ENCODE measurements at places on chromosomes 5 and 9.

GRCh38 chr5:12284604-12285003 lies 380.4 kb upstream of the CTNND2 start:
- DNase-seq: no peak

- DNase-seq: no peak
Measured at GRCh38 chr5:176817841-176818377, 7.5 kb downstream of the UNC5A start.

- DNase-seq: no peak
Measured at GRCh38 chr5:150579462-150580400, 60.7 kb upstream of the SYNPO start.

DNA sequence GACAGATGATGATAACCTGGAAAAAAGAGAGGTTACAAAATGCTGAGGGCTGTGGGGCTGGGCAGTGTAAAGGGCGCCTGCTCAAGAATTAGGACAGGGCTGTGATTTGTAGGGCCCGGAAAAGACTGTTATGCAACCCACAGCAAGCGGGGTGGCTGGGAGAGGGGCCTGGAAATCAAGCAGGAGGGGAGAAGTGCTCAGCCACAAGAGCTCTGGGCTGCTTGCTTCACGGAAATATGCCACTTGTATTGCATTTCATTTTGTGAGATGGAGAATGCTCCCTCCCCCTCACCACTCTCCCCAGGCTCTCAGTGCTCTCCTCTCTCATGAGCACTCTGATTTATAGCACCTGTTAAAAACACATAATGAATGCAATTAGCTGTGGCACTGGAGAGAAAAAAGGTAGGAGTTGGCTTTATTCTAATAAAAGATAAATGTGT lies 8.4 kb upstream of the HAND1 start:
- no peak for DNase-seq

DNA sequence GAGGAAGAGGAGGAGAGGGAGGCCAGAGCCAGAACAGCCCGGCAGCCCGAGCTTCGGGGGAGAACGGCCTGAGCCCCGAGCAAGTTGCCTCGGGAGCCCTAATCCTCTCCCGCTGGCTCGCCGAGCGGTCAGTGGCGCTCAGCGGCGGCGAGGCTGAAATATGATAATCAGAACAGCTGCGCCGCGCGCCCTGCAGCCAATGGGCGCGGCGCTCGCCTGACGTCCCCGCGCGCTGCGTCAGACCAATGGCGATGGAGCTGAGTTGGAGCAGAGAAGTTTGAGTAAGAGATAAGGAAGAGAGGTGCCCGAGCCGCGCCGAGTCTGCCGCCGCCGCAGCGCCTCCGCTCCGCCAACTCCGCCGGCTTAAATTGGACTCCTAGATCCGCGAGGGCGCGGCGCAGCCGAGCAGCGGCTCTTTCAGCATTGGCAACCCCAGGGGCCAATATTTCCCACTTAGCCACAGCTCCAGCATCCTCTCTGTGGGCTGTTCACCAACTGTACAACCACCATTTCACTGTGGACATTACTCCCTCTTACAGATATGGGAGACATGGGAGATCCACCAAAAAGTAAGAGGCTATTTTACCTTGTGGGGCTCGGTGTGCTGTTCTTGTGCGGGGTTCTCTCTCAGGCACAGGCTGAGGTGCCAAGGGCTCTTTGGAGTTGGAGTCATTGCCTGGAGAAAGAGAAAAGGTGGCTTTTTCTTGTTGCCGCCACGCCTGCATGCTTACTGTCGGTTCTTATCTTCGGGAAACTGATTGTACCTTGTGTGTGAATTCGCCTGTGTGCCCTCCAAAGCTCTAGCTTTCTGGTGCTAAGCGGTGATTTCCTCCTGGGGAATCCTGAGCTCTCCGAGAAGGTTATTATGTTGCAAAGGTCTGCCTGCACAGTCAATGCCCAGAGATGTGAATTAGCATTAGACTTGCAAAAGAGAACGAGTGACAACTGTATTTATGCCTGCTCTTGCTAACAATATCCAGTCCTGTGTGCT lies at the start of gene ISL1:
Gene ISL1 (plus strand): TSS at position 318 of the 991 bp plus-strand sequence. CDS start 224 bp downstream, at position 542.
- no peak for DNase-seq

DNA sequence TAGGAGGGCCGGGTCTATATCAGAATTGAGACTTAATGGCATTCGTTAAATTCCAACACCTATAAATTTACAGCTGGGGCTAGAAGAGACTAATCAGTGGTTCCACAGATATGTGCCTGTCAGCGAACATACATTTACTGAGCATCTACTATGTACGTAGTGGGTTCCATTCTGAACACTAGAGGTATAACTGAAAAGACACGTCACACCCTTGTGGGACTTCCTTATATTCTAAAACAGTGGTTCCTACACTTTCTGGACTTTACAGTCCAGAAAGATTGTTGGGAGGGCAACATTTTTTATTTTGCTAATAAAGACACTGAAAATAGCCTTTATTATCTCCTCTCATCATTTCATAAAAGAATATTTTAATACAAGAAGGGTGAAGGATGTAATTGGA lies 140.5 kb downstream of the SCAMP1 start:
- DNase-seq: no peak

Data from vagina (tissue), 2 donors.